Globus pallidus (tissue), 1 donor: ENCODE measurements at places on chromosomes 2 and 18.

GRCh38 chr2:234764372-234764771 is 187.4 kb upstream of the SH3BP4 start:
- DNase-seq: no peak

DNA sequence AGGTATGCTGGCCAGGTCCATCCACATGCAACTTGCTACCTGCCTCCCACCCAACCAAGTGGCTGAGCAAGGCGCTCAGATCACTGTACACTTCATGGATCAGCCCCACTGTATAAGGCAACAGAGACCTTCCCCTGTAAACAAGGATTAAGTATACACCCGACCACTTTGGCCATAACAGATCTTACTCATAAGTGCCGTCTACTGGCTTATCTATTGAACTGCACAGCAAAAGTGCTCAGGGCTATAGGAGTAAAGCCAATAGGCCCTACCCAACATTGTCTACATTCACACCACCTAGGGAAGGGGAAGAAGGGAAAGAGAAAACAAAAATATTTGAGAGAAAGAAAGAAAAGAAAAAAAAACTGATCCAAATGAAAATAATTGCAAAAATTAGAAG is 663.9 kb upstream of the LRRTM1 start:
- DNase-seq: no peak

- peak; percentile 3 for DNase-seq
Measured at GRCh38 chr2:181810823-181811695, 80.5 kb upstream of the ITPRID2 start.

DNA sequence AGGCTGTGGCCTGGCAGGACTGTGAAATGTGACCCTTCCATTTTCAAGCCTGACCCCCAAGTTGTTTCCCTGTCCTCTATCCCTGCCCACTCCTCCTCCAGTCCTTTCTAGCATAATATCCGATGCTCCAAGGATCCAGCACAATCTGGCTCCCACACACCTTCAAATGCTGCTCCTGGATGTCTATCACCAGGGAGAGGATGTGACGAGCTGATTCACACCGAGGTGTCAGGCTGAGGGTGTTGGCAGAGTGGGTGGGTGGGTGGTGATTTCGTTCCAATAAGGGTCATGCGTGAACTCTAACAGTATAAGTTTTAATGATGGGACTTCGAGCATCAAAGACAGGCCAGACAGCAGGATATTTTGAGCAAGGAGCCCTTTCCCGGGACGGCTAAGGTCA is 107.8 kb downstream of the CELF4 start:
- DNase-seq: no peak

- DNase-seq: peak; percentile 47
Measured at GRCh38 chr2:105515581-105516415, 116.9 kb upstream of the FHL2 start.

- no peak for DNase-seq
Measured at GRCh38 chr2:218438596-218438995, 19.7 kb downstream of the VIL1 start.

DNA sequence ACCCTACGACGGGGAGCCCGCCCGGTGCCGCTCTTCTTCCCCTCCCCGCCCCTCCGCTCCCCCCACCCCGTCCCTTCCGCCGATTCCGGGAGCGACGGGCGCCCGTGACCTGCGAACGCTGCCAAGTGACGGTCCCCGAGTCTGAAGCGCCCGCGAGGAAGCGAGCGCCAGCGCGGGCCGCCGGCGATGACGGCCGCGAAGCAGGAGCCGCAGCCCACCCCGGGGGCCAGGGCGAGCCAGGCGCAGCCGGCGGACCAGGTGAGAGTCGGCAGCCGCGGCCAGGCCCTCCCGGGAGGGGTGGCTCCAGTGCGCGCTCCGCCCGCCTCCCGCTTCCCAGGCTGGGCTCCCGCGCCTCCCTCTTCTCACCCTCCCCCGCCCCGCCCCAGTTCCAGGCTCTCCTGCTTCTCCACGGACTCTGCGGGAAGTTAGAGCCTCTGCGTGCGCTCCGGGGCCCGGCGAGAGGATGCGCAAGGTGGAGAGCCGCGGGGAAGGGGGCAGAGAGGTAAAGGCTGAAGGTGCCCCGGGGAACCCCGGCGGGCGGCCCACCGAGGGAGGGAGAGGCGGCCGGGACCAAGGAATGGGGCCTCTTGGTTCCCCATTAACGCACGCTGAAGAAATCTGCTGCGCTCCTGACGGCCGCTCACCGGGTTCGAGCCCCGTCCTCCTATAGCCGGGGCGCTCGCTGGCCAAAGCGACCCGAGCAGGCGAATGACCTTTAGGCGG is 719.5 kb downstream of the DPP10 start:
- DNase-seq: no peak

- DNase-seq: no peak
Measured at GRCh38 chr2:174656676-174657176, 59.1 kb upstream of the WIPF1 start.

GRCh38 chr2:12451726-12452125 is 265.0 kb upstream of the TRIB2 start:
- DNase-seq: no peak

GRCh38 chr2:32743480-32744236 is 115.8 kb downstream of the TTC27 start:
- DNase-seq: no peak

GRCh38 chr2:207112383-207112782 is 53.4 kb downstream of the KLF7 start:
- no peak for DNase-seq

- no peak for DNase-seq
Measured at GRCh38 chr2:201777043-201777442, 3.7 kb downstream of the ALS2 start.
